ENCODE measurements at places on chromosomes 13 and 19.

GRCh38 chr13:45219938-45220375 is 19.1 kb upstream of the KCTD4 start:
- DNase-seq = peak; percentile 93

DNA sequence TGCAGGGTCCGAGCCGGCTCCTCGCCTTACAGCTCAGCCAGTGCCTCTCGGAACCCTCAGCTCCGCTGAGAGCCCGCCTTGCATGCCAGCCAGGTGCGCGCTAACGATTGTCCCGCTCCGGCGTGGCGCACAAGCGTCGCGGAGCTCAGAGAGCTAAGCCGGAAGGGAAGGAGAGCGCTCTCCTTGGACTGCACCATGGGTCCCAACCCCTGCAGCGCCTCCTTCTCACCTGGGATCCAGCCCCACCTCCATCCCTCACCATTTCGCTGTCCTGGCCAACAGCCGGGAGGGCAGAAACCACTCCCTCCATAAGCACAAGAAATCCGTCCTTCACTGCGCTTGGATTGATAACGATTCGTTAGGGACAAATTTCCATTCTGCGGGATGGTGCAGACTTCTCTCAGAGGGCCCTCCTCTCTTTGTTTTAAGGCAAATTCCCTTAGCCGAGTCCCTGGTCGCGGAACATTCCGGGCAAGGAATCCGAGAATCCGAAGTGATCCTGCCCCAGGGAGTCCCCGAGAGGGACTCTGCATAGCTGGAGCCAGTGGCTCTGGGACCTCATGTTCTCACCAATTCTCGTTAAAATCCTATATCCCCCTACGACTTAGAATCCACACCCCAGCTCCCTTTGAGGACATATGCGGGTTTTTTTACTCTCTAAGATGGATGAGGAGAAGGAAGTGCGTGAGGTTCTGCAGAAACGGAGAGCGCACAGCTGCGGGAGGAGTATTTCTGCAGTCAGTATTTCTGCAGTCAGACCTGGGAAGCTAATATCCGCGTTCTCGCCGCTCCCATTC is 2.8 kb downstream of the GSX1 start:
- DNase-seq = no peak

DNA sequence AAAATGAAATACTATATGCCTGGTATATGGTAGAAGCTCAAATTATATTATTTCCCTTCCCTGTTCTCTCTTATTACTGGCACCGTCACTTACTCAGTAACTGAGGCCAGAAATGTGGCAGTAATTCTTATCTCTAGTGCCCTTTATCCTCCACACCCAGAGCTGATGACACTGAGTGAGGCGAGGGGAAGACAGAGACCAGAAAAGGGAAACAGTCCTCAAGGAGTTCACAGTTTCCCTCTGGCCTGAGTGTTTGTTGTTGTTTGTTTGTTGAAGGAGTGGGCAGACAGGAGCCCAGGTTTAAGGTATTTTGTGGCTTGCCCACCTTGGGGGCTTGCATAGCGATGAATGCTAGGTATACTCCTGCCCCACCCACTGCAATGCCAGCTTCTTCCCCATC is 101.5 kb upstream of the FNDC3A start:
- DNase-seq = no peak

- DNase-seq = peak; percentile 32
Measured at GRCh38 chr19:38478273-38478971, 44.9 kb downstream of the RYR1 start.

DNA sequence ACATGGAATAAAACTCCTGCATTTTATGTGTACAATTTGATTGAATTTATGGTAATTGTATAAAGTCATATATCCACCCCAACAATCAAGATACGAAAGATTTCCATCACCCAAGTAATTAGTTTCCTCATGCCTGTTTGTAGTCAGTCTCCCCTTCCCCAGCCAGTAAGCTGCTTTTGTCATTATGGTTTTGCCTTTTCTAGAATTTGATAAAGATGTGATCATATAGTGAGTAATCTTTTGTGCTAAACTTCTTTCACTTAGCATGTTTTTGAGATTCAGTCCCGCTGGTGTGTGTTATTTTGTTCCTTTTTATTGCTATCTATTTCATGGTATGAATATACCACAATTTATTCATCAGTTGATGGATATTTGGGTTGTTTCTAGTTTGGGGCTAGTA is 16.0 kb downstream of the ITM2B start:
- no peak for DNase-seq

- no peak for DNase-seq
Measured at GRCh38 chr19:7678971-7679751, 1.5 kb upstream of the TRAPPC5 start.

- DNase-seq = no peak
Measured at GRCh38 chr19:18167975-18168645, 5.5 kb upstream of the IFI30 start.

- no peak for DNase-seq
Measured at GRCh38 chr13:51058461-51059167, 52.5 kb downstream of the C13orf42 start.

GRCh38 chr13:32642858-32643257 is 56.6 kb downstream of the PDS5B start:
- no peak for DNase-seq

GRCh38 chr13:84237143-84237542 is 354.9 kb upstream of the SLITRK1 start:
- no peak for DNase-seq

DNA sequence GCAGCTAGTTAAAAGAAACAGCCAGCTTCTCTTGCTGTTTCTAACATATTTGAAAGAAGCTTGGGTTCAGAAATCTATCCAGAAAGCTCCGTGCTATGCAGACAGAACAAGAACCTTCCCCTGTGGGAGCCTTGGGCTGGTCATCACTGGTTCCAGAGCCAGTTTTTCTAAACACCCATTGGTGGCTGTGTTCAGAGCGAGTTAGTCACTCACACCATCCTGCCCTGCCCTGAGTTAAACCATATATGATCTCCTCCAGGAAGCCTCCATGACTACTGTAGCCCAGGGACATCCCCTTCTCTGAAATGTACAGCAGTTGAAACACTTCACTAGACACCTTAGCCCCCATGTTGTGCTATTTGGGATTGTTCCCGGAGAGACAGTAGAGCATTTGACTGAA is 200.8 kb upstream of the SGCG start:
- DNase-seq = no peak

DNA sequence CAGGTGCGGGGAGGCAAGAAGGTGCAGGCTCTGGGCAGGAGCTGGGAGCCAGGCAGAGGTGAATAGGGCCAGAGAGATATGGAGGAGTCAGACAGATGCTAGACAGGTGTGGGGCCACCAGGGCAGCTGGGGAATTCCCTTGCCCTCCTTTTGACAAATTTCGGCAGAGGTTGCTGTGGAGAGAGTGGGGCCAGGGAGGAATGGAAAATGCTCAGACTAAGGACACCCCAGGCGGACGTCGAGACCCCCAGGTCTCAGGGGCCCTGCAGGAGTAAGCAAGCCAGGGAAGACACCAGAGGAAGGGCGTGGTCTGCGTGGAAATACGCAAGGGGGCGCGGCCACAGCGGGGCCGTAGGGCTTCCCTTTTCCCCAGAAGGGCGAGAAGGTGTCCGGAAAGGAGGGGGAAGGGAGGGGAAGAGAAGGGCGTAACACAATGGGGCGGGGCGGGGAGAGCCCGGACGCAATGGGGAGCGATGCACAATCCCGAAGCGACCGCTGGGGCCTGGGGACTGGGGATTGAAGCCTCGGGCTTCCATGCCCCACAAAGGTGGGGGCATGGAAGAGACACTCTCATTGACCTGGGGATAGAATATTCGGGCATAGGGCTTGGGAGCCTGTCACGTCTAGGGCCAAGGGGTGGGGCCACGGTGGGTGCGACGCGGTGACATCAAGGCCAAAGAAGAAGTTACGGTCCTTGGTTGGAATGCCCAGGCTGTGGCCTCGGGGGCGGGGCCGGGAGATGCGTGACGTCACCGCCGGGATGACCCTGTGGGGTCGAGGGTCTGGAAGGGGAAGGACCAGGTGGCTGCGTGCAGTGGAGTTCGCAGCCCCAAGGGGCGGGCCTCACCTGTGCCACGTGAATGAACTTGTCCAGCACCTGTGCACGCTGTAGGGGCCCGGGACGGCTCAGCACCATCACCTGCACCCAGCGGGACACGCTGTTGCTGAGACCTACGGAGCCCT is 8.2 kb downstream of the RASGRP4 start:
- no peak for DNase-seq

DNA sequence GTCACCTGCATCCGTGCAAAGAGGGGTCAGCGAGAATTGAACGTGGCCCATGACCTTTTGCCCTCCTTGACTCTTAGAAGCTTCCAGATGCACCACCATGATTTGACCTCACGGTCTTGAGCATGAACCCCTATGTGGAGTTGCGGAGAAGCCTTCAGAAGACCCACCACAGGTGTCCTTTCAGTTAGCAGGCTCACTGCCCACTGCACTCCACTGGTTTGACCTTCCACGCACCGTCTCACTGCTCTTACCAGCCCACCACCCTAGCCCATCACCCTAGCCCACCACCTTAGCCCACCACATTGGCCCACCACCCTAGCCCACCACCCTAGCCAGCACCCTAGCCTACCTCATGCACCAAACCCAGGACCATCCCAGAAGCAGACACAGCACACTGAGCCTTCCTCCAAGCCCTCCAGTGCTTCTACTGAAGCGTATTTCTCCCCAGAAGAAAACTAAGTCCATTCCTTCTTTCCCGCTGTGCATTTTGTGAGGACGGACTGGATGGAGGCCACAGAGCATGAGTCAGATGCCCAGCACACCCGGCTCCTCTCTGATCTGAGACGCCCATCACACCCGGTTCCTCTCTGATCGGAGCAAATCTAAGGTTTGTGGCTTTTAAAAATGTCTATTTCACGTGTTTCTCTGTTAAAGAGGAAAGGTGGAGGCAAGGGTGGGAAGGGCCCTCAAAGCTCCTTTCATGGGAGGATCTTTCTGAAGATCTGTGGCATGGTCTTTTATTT is 45.8 kb downstream of the SOX1 start:
- DNase-seq = no peak

DNA sequence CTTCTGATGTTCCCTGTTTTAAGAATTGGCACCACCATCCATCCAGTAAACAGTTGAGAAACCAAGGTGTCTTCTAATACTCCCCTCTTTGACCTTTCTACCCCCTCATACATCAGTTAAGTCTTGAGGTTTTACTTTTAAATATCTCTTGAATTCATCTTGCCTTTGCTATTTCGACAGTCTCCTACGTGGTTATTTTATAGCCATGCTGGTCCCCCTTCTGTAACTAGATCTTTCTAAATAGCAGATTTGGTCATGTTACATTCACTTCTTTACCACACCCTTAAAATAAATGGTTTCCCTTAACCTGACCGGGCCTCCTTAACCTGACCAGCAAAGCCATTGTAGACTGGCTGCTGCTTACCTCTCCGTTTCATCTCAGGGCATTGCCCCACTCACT is 5.4 kb downstream of the GPR180 start:
- DNase-seq = no peak

GRCh38 chr19:39637891-39638290 is 17.8 kb upstream of the LGALS16 start:
- no peak for DNase-seq

DNA sequence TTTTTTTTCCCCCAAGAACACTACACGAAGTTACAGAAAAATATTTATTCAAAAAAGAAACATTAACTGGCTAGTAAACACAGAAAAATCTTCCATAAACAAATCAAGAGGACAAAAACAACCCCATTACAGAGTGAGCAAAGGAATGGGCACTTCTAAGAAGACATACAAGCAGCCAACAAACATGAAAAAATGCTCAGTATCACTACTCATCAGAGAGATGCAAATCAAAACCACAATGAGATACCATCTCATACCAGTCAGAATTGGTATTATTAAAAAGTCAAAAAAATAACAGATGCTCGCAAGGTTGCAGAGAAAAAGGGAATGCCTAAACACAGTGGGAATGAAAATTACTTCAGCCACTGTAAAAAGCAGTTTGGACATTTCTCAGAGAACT is 131.7 kb downstream of the UGGT2 start:
- no peak for DNase-seq

GRCh38 chr13:113393226-113393562 is 29.3 kb upstream of the GRTP1 start:
- DNase-seq = no peak

DNA sequence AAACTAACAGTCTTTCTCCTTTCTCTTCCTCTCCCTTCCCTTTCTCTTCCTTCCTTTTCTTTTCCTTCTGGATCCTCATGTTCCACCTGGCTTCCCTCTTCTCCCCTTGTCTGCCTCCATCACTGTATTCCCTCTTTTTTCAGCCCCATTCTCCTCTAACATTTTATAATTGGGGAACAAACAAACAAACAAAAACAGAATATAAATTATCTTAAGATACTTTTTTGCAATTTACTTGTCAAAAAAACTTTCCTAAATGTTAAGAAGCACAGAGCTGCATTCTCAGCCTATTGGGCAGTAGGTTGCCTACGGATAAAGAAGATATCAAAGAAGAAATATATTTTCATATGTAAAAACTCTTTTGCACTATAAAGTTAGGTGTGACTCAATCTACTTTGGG is 1382.2 kb upstream of the MIR17HG start:
- no peak for DNase-seq

GRCh38 chr19:46413262-46414031 is at the start of gene CCDC8:
TSS of gene CCDC8 (minus strand) at chr19:46413564. CDS start at chr19:46412810, 754 bp downstream.
- no peak for DNase-seq

GRCh38 chr13:40408602-40409001 is 257.8 kb downstream of the FOXO1 start:
- no peak for DNase-seq

GRCh38 chr19:30686176-30686820 is 314.1 kb downstream of the ZNF536 start:
- DNase-seq = no peak

- no peak for DNase-seq
Measured at GRCh38 chr19:34269081-34269480, 14.7 kb downstream of the GARRE1 start.

GRCh38 chr19:30670011-30670329 is 297.8 kb downstream of the ZNF536 start:
- no peak for DNase-seq

- no peak for DNase-seq
Measured at GRCh38 chr13:51523082-51523518, 61.2 kb upstream of the WDFY2 start.

DNA sequence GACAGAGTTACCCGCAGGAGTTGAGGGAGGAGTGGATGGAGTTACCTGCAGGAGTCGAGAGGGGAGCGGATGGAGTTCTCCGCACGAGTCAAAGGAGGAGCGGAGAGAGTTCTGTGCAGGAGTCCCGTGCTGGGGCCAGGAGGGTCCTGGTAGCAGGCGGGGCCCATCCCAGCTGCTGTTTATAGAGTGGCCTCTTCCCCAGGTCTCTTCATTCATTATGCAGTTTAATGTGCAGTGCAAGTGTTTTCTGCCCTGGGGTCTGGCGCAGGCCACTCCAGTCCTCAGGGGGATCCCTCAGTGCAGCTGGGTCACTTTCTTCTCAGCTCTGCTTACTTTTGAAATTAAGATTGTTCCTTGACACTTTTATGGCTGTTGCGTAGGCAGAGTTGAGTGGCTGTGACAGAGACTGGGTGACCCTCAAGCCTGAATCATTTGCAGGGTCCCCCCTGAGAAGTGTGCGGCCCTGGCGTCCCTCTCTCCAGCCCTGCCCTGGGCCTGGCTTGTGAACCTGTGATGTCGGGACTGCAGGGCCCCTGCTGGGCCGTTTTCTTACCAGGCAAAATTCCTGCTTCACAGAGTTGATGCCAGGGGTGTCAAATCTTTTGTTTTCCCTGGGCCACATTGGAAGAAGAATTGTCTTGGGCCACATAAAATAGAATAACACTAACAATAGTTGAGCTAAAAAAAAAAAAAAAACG is 17.9 kb downstream of the TFDP1 start:
- no peak for DNase-seq

Data from SW 1271 (cell line).